Activated CD4-positive, alpha-beta T cell treated with anti-CD3 and anti-CD28 coated beads, Interleukin-2, amount 10 ng/mL, durations not matched to agents 24 days and 14 days (primary cell): ENCODE measurements at places on chromosomes 3 and 15.
A peak's percentile ranks its signal among the peaks of the same experiment; 100 is the strongest.

- no peak for DNase-seq
Measured at GRCh38 chr15:70379938-70380883, 282.5 kb upstream of the TLE3 start.

- no peak for DNase-seq
Measured at GRCh38 chr3:138675393-138675792, 66.8 kb downstream of the FAIM start.

DNA sequence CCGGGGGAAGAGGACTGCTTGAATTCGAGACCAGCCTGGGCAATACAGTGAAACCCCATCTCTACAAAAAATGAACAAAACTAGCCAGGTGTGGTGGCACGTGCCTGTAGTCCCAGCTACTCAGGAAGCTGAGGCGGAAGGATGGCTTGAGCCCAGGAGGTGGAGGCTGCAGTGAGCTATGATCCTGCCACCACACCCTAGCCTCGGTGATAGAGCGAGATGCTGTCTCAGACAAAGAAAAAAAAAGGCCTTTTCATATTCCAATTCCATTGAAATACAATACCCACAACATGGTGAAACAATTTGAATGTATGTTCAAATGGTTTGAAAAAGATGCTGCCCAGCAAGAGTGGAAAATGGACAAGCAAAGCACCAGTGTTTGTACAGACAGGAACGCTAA, 61.8 kb upstream of the ZNF148 start:
- no peak for DNase-seq

DNA sequence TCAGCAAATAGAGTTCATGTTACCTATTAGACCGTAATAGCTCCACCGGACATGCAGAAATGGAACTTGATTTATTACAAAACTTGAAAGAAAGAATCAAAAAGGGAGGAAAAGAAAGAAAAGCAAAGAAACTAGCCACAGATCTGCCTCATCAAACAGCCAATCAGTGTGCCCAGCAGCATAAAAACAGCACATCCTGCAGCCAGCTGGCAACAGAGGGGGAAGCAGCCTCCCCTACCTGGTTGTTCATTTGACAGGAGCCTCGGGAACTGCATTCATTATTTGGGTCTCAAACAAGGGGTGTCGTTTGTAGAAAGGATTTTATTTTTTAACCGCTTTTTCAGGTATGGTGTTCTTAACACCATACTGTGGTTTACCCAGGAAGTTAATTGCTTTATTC, 181.5 kb upstream of the TOPAZ1 start:
- no peak for DNase-seq

DNA sequence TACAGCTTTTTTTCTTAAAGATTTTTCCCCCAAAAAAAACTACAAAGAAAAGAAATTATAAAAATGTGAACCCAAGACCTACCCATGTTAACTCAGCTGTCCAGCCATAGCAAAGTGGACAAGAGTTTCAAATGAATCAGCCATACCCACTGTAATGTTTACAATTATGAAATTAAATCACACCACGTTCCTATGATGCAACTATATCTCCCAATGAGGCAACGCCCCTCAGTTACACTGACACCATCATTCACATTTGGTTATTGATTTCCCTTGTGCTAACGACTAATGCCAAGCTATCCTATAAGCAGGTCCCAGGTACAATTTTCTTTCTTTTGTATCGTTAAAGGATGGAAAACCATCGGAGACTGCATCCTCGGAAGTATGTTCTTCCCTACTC, 115.1 kb upstream of the ICE2 start:
- peak; percentile 52 for DNase-seq

- no peak for DNase-seq
Measured at GRCh38 chr3:194758716-194759115, 73.0 kb downstream of the FAM43A start.

- no peak for DNase-seq
Measured at GRCh38 chr15:83917432-83917831, 263.5 kb downstream of the ADAMTSL3 start.
